Activated CD4-positive, alpha-beta T cell treated with anti-CD3 and anti-CD28 coated beads for 36 hours (primary cell): ENCODE measurements at places on chromosomes 4 and X.

DNA sequence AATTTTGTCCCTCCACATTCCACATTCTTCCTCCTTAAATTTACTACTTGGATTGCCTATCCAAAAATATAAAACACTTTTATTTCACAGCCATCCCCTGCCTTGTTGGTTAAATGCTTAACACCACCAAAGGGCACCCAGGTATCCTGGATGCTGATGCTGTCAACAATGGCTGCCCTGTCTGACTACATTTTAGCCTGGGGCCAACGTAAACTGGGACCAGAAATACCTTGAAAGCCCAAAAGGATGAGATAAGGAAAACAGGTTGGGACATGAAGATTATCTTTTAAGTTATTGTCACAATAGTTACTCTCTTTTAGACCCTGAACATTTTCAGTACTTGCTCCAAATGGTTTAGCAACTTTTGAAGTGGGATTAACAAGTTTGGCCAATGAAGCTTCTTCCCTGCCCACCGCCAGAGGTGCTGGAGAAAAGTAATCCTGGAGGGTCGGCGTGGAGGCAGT, 775 bp upstream of the YIPF6 start:
- peak; percentile 17 for DNase-seq

DNA sequence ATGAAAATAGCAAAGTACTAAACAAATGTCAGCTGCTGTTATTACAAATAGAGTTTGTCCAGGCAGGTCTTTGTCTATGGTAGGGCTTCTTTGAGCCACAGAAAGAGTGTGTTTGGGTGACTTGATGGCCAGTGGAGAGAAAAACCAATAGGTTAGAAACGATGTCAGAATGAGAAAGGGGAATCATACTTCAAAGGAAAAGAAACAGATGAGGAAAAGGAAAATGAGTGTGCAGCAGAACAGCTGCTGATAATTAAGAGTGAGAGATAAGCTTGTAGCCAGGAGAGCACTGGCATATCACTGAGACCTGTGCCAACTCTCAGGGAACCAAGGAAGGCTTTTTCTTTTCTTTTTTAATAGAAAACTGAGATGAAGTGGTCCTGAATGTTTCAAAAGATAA, 257.2 kb downstream of the ARHGAP24 start:
- no peak for DNase-seq

DNA sequence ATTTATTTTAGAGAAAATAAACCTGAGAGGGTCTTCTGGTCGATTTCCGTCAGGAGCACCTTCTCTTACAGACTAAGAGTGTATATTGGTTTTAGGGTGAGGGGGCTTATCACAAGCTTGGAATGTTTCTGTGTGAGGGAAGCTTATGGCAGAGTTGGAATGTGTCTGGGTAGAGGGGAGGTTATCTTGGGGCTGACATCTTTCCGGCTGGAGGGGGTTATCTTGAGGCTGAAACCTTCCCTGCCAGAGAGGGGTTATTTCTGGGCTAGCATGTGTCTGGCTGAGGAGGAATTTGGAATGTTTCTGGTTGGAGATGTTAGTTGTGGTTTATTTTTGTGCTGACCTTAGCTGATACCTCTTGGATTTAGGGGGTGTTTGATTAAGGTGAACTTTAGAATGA, 1312.1 kb downstream of the ADGRL3 start:
- no peak for DNase-seq

DNA sequence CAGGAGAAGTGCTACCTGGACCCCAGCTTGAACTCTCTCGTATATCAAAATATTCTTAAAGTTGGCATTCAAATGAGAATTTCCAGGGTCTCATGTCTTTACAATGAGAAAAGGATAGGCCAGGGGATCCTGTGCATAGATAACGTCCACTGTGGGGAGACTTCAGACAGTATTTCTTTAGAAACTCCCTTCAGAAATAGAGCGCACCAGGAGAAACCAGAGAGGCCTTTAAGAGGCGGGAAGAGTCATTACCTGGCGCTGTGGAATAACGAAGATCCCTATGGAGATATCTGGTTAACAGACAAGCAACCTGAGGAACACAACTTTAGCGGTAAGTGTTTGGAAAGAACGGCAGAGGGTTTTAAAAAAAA, 600 bp downstream of the RADX start:
- no peak for DNase-seq

GRCh38 chr4:25347473-25347872, 29.6 kb upstream of the ANAPC4 start:
- DNase-seq: no peak

DNA sequence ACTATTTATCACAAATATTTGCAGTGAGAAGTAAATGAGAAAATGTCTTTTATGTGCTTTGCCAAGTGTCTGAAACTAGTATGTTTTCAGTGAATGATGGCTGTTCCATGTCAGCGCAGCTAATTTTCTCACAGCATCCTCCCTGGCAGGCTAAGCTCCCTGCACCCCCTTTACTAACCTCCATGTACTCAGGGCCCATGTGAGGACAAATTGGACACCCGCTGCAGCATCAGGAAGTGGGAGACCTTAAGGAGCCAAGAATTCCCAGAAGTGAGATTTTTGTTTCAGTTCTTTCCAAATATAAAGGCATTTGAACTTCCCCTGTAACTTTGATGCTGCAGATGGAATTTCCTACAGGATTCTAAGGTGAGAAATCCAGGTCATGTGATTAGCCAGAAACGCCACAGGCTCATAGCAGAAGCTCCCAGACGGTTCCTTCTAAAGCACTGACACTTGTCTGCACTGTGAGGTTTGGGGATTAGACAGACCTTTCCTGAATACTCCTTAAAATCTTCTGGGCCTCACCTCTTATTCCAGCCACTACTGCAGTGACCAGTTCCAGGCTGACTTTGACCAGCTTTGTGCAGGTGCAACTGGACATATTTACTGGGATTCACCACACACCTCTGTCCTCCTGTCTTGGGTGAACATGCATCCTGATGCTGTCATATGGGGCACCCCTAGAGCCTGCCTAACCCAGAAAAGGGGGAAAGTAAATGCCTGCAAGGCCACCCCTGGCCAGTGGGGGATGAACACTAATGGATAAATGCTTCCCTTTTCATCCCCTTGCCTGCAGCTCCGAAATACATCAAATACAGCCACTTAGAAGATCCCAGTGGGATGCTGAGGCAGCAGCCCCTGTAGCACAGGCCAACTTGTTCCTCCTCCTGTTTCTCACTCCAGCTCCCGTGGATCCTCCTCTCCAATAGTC, 45.9 kb downstream of the LGI2 start:
- no peak for DNase-seq

GRCh38 chrX:18692541-18692940, 14.9 kb upstream of the PPEF1 start:
- DNase-seq: no peak

DNA sequence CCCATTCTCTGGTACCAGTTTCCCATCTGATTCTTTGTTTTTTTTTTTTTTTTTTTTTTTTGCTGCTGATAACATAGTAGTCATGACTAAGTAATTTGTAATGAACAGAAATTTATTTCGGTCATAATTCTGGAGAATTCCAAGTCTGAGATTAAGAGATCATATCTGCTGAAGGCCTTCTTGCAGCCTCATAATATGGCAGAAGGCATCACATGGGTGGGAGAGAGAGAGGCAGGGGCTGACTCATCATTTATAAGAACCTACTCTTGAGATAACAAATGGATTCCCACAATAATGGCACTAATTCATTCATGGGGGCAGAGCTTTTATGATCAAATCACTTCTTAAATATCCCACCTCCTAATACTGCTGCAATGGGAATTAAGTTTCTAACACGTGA, 1034.3 kb downstream of the STIM2 start:
- no peak for DNase-seq

DNA sequence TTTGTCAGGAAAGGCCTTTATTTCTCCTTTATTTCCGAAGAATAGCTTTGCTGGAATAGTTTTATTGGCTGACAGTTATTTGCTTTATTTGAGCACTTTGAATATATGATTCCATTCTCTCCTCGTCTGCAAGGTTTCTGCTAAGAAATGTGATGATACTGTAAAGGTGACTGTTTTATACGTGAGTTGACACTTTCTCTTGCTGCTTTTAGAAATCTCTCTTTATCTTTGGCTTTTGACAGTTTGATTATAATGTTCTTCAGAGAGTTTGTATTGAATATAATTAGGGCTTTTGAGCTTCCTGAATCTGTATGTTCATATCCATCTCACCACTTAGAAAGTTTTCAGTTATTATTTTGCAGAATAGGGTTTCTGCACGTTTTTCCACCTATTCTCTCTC, 1003.7 kb upstream of the SLIT2 start:
- no peak for DNase-seq

- no peak for DNase-seq
Measured at GRCh38 chr4:119872371-119873016, 194.2 kb downstream of the MAD2L1 start.

DNA sequence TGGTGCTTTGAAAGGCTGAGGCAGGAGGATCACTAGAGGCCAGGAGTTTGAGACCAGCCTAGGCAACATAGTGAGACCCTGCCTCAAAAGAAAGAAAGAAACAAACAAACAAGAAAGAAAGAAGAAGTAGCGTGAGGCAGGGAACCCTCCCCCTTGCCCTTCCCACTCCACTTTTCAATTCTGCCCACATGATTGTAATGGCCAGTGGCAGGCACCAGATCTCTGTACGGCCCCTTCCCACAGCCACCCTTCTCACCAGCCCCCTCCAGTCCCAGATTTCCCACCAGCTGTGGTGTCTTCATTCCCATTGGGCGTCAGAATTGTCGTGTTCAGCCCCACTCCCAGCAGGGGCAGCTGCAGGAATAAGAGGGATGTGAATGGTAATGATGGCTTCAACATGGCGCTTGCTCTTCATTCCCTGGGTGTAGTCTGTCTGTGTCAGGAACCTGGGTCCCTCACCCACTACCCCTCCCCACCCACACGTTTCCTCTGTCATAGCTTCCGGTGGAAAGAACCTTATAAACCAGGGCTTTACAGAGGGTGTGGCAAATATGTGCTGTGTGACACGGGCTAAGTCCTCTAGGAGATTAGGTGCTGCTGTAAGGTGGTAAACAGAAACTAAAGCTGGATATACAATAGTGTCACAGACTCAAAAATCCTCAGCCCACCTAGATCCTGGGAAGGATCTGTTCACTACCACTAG, at the start of gene IL2RG:
Gene IL2RG (minus strand): TSS at position 437 of the 703 bp plus-strand sequence. CDS start 38 bp downstream, at position 399.
- peak; percentile 83 for DNase-seq

DNA sequence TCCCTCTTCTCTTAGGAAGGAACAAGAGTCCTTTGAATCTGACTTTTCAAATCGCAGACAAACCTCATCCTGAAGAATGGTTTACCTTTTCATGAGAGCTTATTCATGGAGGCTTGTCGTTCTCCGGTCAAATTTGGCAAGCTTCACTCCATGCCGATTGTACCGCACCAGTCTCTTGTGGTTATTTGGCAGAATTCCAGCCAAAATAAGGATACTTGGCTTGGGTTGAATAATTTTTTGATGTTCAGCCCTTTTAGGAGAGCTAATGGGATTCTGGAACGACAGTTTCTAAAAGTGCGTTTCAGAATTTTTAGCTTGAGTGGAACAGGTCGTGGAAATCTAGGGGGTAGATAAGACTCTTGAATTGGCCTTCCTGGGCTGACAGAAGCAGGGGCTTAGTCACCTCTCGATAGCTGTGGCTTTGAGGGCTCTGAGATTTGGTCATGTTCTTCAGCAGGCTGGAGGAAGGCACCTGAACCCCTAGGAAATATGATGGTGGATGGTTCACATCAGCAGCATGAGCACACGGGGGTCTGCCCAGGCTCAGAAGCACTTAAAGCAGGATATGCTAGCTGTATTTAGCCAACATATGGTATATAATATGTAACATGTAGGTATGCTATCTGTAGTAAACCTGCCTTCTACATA, 1.5 kb downstream of the KLHL2 start:
- peak; percentile 51 for DNase-seq

- no peak for DNase-seq
Measured at GRCh38 chr4:123806056-123806455, 409.5 kb downstream of the SPRY1 start.

GRCh38 chrX:119398974-119399771, at the start of gene SLC25A43:
Gene SLC25A43 (plus strand): TSS chrX:119399336. CDS start chrX:119399404, 68 bp downstream.
- peak; percentile 45 for DNase-seq

DNA sequence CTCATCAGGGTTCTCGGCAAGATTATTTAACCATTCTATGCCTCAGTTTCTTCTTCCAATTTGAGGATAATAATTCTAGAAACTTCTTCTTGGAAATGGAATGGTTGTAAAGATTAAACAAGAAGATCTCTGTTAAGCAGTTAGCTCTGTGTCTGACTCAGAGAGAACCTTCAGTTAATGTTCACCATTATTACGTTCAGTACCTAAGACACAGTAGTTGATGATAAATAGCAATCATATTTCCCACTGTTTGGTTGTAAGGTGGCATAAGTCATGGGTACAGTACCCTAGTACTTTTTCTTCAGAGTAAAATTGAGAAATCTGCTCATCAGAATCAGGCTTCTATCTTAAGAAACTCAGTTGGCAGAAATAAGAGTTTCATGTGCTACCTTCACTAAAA, 366.5 kb upstream of the BOD1L1 start:
- DNase-seq: no peak

DNA sequence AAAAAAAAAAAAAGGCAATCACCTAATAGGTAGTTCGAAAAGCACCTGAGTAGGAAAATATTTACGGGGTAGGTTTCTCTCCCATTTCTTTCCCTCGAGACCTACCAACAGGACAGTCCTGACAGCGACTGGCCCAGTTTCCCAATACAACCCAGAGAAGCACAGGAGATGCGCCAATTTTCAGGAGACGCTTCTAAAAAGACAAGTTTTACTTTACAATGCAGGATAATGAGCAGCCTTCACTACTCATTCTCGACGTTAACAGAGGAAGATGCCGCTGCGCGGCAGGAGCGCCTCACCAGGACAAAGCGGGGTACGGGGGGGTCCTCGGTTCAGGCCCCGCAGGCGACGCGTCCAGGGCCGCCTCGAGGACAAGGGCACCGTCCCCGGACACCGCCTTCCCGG, 708 bp downstream of the BCLAF3 start:
- no peak for DNase-seq

GRCh38 chrX:118679290-118679689, 48.1 kb upstream of the IL13RA1 start:
- no peak for DNase-seq

- no peak for DNase-seq
Measured at GRCh38 chr4:173493041-173493440, 37.0 kb downstream of the HAND2 start.

DNA sequence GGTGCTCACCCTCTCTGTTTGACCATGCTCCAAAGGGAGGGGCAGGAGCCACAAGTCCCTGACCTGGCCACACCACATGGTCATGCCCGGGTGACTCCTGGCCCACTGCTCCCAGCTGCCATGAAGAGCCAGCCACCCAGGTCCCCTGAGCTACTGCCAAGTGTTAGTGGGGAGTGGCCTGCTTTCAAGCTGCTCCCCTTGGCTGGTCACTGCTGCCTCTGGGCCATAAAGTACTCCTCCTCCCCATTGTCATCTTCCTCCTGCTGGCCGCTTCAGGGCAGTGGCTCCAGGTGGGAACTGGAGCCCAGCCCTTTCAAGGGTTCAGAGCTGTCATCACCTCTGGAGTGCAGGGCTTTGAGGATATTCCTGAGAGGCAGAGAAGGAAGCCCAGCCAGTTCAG, 27.3 kb upstream of the RBBP7 start:
- DNase-seq: no peak
